ENCODE measurements at places on chromosomes 4 and X. TPM values are rescaled to one million over a fixed set of nuclear protein-coding genes. Genes with fewer than 3 reads are reported as not detected.

MAGEA6 gene
- not detected for polyA plus RNA-seq

ASB12 gene
- 0.27 TPM for polyA plus RNA-seq

AMTN gene
- polyA plus RNA-seq, result not detected

KLF8 gene
- 13.0 TPM for polyA plus RNA-seq

CNGA2 gene
- polyA plus RNA-seq, result not detected

BMP3 gene
- 3.0 TPM for polyA plus RNA-seq

TREX2 gene
- 1.3 TPM for polyA plus RNA-seq

SMIM31 gene
- polyA plus RNA-seq, result not detected

ZNF275 gene
- polyA plus RNA-seq, result 11.1 TPM

GRCh38 chrX:6849716-6850414 lies 297.6 kb upstream of the STS start:
- no peak overlapping the region for H3K27ac ChIP-seq
- peaks cover 9% of the 10 kb centered on the region for H3K4me1 ChIP-seq
- H3K27me3 ChIP-seq, result no peaks in the 10 kb centered on the region
- H3K4me3 ChIP-seq, result no peak overlapping the region
- no peak for DNase-seq
- peaks cover 8% of the 10 kb centered on the region for H3K36me3 ChIP-seq

- peaks cover 4% of the 10 kb centered on the region for H3K4me1 ChIP-seq
- no peak overlapping the region for H3K27ac ChIP-seq
- H3K27me3 ChIP-seq, result no peaks in the 10 kb centered on the region
Measured at GRCh38 chr4:76997077-76997476, 47.5 kb downstream of the SEPTIN11 start.

DNA sequence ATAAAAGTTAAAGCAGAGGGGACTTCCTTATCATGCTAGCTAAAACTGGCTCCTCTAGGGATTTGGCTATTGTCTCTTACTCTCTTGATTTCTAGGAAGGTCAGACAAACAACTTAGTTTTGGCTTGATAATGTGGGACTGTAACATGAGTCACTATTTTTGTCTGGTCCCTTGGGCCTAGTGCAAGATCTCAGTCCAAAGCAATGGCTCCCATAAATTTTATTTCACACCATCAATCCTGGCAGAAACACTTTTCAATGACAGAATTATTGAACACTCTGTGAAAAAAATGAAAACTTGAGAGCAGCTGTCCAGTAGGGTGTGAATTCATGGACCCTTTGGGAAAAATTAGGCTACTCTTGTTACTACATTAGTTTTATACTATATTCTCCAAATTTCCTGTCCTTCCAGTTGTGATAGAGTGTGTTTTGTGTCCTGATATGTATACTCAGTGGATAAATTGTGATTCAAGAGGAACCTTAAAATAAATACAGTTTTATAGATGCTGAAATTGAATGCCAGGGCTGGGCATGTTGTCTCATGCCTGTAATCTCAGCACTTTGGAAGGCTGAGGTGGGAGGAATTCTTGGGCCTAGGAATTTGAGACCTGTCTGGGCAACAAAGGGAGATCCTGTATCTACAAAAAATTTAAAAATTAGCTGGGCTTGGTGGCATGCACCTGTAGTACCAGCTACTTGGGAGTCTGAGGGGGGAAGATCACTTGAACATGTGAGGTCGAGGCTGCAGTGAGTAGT lies 10.8 kb upstream of the SNCA start:
- DNase-seq, result no peak
- H3K36me3 ChIP-seq, result no peaks in the 10 kb centered on the region
- H3K27me3 ChIP-seq, result no peaks in the 10 kb centered on the region

DNA sequence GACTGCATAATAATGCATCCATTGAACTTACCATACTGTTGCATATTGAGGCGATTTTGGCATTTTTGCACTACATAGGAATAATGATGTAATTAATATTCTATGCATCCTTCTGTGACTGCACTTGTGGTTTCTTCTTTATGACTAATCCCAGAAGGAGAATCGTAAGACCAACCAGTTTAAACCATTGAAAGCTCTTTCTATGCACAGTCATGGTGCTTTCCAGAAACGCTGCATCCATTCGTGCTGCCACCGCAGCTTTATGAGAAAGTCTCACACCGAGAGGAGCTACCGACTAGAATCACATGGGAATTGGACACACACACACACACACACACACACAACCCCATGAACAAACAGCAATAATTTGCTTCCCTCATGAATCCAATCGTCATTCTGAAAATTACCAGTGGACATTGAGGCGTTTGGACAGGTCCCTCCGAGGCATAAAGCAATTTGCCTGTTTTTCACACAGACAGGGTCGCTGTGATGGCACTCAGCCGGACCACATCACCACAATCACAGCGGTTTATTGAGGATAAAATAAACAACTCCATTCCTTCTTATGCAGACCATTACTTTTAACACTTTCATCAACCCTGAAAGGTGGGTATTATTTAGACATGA lies 64.2 kb downstream of the PACRGL start:
- H3K27ac ChIP-seq, result no peak overlapping the region
- no peaks in the 10 kb centered on the region for H3K4me1 ChIP-seq
- no peaks in the 10 kb centered on the region for H3K27me3 ChIP-seq
- no peak for DNase-seq

DNA sequence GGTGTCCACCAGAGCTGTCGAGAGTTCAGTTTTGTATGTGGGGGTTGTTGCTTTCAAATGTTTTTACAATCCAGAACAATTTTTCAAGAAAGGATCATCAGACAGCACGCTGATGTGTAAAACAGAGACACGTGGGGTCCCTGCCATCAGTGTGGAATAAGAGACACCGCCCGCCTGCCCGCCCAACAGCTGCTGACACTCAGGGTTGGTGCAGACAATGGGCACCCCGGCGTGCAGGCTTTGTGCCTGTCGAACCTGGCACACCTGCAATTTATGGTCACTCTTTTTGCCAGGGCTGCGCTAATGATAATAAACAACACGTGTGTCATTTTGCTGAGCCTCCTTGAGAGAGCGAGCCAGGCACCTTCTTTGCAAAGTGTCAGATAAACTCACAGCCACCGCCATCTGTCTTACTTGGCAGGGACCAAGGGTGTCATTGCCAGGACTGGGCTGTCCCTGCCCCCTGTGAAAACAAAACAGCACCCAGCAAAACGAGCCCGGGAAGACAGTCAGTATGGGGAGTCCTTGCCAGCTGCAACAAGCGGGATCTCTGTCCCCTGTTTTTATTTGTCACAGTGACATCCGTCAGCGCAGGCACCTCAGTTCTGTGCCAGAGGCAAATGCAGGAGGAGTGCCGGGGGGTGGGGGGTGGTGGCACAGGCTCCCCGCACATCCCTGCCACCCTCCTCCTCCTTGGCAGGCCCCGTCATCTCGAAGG lies 69.1 kb downstream of the PSAPL1 start:
- no peak overlapping the region for H3K27ac ChIP-seq
- no peaks in the 10 kb centered on the region for H3K27me3 ChIP-seq
- no peak overlapping the region for H3K4me3 ChIP-seq
- no peaks in the 10 kb centered on the region for H3K36me3 ChIP-seq
- H3K4me1 ChIP-seq, result no peaks in the 10 kb centered on the region

DNA sequence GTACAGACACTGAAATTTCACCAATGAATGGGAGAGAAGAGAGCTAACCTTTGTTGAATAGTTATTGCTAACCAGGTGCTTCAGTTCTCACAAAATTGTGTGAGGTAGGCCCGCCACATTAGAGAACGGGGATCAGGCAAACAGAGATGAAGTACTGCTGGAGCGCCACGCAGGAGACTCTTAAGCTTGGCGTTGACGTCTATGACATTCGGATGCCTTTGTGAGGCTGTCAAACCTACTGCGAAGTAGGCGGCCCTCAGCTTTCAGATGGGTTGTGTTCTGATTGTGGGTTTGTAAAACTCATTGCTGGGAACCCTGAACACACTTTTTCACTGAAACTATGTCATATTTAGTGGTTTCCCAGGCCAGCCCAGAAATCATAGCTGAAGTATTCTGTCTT lies 173.6 kb downstream of the CBR4 start:
- no peaks in the 10 kb centered on the region for H3K36me3 ChIP-seq
- peaks cover 11% of the 10 kb centered on the region for H3K4me1 ChIP-seq
- H3K4me3 ChIP-seq, result no peak overlapping the region
- DNase-seq, result no peak

- H3K4me3 ChIP-seq, result no peak overlapping the region
- H3K27ac ChIP-seq, result no peak overlapping the region
- no peaks in the 10 kb centered on the region for H3K36me3 ChIP-seq
- H3K27me3 ChIP-seq, result no peaks in the 10 kb centered on the region
Measured at GRCh38 chr4:127249066-127249766, 383.5 kb upstream of the INTU start.

DNA sequence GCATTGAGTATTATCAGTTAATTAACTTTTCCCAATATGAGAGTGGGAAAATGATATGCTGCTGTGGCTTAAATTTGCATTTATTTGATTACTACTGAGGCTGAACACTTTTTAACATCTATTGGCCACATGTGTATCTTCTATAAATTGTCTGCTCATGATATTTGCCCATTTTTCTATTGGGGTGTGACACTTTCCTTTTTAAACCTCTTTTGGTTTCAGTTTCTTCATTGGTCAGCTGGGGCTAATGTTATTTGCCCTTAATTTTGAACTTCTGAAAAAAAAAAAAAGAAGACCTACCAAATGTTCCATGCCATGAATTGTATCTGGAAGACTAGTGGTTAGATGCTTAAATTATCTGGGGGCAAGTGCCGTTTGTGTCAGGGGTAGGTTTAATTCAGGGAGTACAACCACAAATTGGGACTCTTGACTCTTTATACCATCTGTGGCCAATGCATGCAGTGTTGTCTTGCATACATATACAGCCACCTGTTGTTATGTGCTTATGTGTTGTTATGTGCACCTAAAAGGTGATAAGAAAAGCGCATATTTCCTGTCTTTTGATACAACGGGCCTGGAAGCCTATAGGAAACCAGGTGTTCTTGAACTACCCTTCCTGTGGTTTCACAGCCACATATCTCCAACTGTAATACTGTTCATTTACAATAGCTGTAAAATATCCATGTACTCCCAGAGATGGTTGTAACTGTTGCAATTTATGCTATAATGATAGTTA lies 49.0 kb downstream of the SH2D1A start:
- no peaks in the 10 kb centered on the region for H3K27me3 ChIP-seq

GRCh38 chr4:114225436-114225835 lies 246.0 kb upstream of the ARSJ start:
- H3K27me3 ChIP-seq, result no peaks in the 10 kb centered on the region
- no peak for DNase-seq
- no peaks in the 10 kb centered on the region for H3K4me1 ChIP-seq
- no peak overlapping the region for H3K4me3 ChIP-seq

- no peak for DNase-seq
- no peak within 1 kb of the TSS for H3K4me3 ChIP-seq
- H3K36me3 ChIP-seq, result peaks cover 14% of the 10 kb centered on the region
- H3K27me3 ChIP-seq, result peaks cover 67% of the 10 kb centered on the region
- no peak within 1 kb of the TSS for H3K27ac ChIP-seq
Measured at GRCh38 chr4:93828332-93828994, at the start of gene ATOH1. Gene ATOH1, plus strand, starts transcription at chr4:93828753. Its CDS starts 174 bp downstream, at chr4:93828927.

DNA sequence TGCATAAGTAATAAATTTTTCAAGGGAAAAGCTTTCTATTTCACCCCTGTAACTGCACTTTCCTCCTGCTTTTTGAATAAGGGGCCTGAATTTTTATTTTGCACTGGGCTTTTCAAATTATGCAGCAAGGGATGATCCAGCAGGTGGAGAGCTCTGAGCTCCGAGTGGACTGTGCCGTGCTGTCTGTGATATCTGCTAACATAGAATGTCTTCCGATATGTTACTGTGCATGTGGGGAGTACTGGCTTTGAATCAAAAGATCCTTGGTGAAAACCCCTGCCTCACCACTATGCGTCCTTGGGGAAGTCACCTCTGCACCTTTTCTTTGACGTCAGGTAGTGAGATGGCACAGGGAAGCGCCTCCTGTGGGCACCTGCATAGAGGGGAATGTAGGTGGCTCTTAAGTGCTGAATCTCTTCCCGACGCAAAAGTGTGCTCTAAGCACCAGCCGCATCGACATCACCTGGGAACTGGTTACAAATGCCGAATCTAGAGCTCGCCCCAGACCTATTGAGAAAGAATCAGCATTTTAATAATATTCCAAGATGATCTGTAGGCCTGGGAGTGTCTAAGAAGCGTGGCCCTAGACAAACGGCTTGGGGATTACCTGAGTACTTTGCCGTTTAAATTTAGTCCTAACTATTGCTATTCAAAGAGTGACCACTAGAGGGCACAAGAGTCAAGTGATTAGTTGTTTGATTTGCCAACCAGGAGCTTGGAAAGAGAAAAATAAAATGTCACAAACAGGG lies 19.2 kb upstream of the WFS1 start:
- peaks cover 41% of the 10 kb centered on the region for H3K27me3 ChIP-seq
- H3K4me3 ChIP-seq, result no peak overlapping the region
- peaks cover 6% of the 10 kb centered on the region for H3K36me3 ChIP-seq
- peaks cover 6% of the 10 kb centered on the region for H3K4me1 ChIP-seq

DNA sequence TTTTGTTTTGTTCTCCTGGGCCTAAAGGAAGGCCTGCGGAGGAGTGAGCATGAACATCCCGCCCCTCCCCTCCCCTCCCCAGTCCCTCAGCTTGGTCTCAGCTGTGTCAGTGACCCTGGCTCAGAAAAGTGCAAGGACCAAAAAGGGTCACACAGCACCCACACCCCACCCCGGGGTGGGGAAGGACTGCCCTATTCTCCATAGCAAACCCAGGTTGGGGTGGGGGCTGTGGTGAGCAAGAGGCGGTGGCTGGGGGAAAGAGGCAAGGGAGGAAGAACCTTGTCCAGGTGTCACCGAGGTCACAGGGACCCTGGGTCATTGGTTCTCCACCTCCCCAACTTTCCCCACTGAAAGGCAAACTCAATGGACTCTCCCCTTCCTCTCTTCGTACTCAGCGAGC lies 7.6 kb upstream of the MSX1 start:
- H3K27me3 ChIP-seq, result peaks cover 40% of the 10 kb centered on the region
- H3K27ac ChIP-seq, result no peak overlapping the region
- no peak for DNase-seq
- H3K4me3 ChIP-seq, result no peak overlapping the region

DNA sequence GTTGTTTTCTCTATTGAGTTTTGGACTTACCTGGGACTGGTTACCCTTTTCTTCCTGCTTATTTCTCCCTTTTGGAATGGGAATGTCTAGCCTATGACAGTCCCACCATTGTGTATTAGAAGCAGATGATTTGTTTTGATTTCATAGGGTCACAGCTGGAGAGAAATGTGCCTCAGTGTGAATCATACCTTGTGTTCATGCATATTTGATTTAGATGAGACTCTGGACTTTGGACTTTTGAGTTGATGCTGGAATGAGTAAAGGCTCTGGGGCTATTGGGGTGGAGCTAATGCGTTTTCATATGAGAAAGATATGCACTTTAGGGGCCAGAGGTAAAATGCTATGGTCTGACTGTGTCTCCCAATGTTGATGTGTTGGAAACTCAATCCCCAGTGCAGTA lies 30.5 kb upstream of the TEX13C start:
- H3K4me3 ChIP-seq, result no peak overlapping the region
- H3K27me3 ChIP-seq, result no peaks in the 10 kb centered on the region
- DNase-seq, result no peak
- H3K4me1 ChIP-seq, result no peaks in the 10 kb centered on the region

GRCh38 chrX:39613997-39614679 lies 483.6 kb downstream of the BCOR start:
- peaks cover 24% of the 10 kb centered on the region for H3K4me1 ChIP-seq
- peak; percentile 11 for DNase-seq
- peak overlapping the region; percentile 50 for H3K4me3 ChIP-seq

GRCh38 chrX:32873786-32874185 lies 337.6 kb downstream of the DMD start:
- no peaks in the 10 kb centered on the region for H3K36me3 ChIP-seq
- H3K27ac ChIP-seq, result no peak overlapping the region
- no peak for DNase-seq
- no peaks in the 10 kb centered on the region for H3K27me3 ChIP-seq

- no peak within 1 kb of the TSS for H3K4me3 ChIP-seq
- H3K27ac ChIP-seq, result no peak within 1 kb of the TSS
- H3K36me3 ChIP-seq, result no peaks in the 10 kb centered on the region
- no peak for DNase-seq
Measured at GRCh38 chrX:110358548-110358947, at the start of gene RTL9. Gene RTL9, plus strand, starts transcription at chrX:110358848. Its CDS starts 91,770 bp downstream, at chrX:110450618.

All from naive B cell (primary cell).